ENCODE measurements at places on chromosomes 2 and 18.

GRCh38 chr2:73939419-73939818, 12.7 kb downstream of the DGUOK start:
- no peak for DNase-seq

DNA sequence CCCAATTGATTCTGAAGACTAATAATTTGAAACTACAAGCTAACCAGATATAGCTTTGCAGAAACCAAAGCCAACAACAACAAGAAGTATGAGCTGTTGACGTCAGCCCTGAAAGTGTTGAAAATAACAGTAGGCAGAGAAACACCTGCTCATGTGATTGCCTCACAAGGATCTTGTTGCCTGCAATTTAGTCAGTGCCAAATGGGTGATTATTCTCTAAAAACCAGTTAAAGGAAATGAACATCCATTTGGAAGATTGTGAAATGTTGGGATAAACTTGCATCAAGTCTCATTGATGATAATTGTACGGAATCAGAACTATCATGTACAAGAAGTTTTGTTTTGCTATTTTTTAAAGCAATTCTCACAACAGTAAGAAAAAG, 2.8 kb downstream of the CYTIP start:
- DNase-seq = no peak

- no peak for DNase-seq
These were observed 811.1 kb upstream of the LRATD1 start for GRCh38 chr2:13821255-13821880.

GRCh38 chr2:239463541-239464165, 62.8 kb upstream of the HDAC4 start:
- DNase-seq = no peak

DNA sequence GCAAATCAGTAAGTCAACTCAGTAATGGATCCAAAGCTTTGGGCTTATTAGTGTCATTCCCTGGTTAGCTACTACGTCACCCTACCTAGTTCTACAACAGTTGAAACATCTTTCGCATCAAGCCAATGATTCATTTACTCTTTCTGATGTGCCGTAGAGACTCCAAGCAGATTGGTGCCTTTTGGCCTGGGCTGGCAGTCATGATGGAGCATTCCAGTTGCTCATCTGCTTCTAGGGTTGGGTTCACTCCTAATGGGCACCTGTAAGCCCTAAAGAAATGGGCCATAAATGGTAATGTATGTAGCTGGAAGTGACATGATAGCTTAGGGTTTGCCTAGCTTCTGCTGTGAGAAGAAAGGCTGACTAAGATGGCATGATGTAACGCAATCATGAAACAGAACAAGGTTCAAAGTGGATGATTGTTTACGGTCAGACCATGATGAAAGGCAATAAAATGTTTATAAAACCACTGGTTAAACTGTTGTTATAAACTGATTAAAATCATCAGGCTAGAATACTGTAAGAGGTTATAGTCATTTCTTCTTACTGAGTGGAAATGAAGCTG, 20.4 kb upstream of the CCL20 start:
- DNase-seq = no peak

DNA sequence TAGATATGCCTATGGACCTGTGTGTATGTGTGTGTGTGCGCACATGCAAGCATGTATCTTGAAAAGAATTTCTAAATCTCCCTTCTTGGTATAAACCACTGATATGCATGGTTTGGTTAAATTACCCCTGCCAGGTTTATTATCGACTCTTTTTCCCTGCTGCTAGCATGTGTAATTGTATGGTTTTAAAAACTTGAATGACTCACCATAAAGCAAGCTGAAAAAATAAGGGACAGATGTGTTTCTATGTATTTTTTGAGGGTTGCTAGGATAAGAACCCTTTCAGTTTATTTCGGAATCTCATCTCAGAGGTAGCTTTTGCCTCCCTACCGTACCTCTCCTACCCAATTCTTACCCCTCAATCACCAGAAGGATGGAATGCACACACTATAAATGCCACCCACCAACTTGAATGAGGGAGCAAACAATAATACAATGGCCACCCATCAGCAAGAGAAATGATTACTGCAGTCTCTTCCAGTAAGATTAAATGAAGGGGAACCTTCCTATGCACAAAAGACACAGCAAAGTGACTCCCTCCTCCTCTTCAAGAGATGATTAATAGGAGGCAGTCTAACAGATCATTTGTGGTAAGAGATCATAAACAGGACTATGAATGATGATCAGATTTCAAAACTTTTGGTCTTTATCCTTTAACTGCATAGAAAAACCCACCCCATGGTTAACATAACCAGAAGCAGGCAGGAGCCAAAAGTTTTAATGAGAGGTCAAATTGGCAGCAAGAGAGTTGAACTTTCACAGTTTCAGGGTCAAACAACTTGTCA, 357.2 kb downstream of the SATB2 start:
- DNase-seq = no peak

- no peak for DNase-seq
These were observed 117.7 kb upstream of the SETBP1 start for GRCh38 chr18:44562986-44563385.

DNA sequence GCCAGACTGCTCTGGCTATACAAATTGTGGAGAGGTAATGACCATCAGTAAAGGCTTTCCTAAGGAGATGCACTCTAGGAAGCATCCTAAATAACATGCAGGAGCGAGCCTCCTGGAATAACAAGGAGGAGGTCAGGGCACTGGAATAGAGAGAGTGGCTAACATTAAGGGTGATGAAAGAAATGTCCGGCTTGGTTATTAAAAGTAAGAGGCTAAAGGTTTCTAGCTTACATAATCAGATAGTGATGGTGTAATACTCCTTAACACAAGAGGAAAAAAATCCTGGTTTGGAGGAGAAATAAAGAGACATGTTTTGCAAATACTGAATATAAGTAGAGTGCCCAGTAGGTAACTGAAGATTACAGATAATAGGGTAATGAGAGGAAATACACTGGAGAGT, 365.7 kb downstream of the ZEB2 start:
- no peak for DNase-seq

Measured in stimulated activated CD4-positive, alpha-beta T cell treated with anti-CD3 and anti-CD28 coated beads, Interleukin-15, amount 100 ng/mL, for 1 hour (primary cell).